ENCODE measurements at places on chromosomes 1 and 21. TPM values are rescaled to one million over a fixed set of nuclear protein-coding genes. Genes with fewer than 3 reads are reported as not detected.

NOTCH2NLA gene
- 25.9 TPM for polyA plus RNA-seq

- no peak for DNase-seq
These were observed 10.8 kb downstream of the CCDC17 start for GRCh38 chr1:45612941-45613579.

GRCh38 chr1:87897481-87897880 is 568.8 kb downstream of the LMO4 start:
- DNase-seq = no peak

GRCh38 chr1:26364956-26365355 is 7.6 kb downstream of the ZNF683 start:
- no peak for DNase-seq

PDC gene
- polyA plus RNA-seq = not detected

Measured in BJ (cell line).